Mammary epithelial cell (primary cell): ENCODE measurements at places on chromosomes 6 and 20.

DNA sequence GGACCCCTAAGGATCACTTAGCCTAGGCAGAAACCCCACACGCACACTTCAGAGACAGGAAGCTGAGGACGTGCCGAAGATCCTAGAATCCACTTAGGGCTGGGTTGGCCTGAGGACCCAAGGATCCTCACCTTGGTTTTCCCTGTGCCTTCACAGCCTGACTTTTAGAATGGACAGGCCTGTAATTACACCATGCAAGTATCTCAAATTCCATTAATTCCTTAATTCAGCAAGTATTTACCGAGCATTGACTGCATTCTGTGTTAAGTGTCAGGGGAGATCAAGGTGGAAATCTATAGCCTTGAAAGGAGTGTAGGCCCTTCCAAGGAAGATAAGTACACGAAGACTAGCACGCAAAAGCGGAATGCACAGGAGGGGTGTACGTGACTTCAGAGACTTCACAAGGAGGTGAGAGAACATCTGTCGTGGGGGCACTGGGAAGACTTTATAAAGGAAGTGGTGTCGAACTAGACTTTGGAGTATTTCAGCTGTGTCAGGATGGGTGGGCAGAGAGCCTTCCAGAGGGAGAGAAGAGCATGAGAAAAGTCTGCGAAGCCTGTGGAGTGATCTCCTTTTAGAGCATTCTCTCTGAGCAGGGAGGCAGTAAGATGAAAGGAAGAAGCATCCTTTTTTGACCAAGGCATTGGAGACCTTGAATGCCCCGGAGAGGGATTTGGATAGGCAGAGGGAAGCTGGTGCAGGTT is 4.0 kb downstream of the DSP start:
- no peak for DNase-seq

GRCh38 chr6:118396969-118397368 is 151.1 kb upstream of the PLN start:
- no peak for DNase-seq

DNA sequence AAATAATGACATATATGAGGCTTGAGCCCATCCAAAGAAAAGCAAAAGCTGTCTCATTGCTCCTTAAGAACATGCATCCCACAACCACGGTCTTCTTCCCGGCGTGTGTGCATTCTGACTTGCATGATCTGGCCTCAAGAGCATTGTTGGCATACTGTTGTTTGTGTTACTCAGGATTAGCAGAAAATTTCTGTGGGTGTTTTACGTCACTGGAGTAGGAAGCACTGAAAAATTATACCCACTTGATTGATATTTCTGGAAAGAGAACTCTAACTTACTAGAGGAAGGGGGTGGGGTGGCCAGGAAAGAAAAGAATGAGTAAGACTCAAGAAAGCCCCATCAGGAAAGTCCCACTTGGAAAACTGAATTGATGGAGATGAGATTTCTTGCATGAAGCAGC is 326.2 kb upstream of the PRDM1 start:
- DNase-seq = peak; percentile 77

GRCh38 chr20:49587111-49587570 is 19.2 kb upstream of the PTGIS start:
- DNase-seq = no peak

DNA sequence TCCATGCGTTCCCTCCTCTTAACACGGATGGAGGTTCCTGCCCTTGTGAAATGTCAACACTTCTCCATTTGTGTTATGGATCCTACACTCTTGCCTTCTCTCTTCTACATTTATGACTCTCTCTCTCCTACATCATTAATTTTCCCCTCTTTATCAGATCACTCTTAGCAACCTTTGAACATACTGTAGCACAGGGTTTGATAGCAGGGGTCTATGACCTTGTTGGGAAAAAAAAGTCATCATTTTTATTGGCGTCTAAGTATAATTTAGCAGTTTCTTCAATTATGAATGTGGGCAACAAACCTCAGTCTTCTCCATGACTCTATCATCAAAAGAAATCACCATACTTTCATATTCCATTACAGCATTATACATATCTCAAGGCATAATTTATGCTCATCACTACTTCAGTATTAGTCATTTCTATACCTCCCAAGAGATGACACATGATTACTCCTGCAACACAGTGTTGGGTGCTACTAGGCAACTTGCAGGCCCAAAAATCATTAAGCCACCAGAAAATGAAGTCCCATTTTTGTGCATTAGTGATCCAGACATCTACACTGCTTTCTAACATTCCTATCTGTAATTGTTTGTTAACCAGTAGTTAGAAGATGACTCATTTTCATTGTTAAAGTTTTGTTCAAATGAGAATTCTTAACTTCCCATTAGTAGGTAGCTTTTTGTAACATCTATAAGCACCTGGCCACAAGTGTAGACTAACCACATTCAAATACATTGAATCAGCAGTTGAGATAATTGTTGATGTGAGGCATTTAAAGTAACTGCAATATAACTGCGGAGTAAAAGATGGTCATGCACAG is 9.5 kb downstream of the CYP39A1 start:
- peak; percentile 76 for DNase-seq

- DNase-seq = no peak
Observed at GRCh38 chr6:16873698-16874097, 112.4 kb upstream of the ATXN1 start.

GRCh38 chr20:47792021-47792618 is 6.8 kb upstream of the SULF2 start:
- DNase-seq = peak; percentile 97

DNA sequence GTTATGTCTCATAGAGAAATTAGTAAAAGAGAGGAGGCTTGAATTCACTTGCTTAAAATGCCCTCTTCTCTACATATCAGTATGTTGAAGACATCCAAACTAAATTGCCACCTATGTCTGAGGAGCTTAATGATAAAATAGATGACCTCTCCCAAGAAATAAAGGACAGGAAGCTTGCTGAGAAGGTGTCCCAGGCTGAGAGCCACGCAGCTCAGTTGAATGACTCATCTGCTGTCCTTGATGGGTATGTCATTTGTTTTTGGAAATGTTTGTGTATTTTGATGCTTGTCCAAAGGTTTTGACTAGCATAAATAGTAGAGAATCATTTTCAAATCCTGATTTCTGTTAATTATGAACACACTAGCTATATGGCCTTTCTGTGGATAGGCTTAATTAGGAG is 307.7 kb downstream of the ARHGAP18 start:
- no peak for DNase-seq

DNA sequence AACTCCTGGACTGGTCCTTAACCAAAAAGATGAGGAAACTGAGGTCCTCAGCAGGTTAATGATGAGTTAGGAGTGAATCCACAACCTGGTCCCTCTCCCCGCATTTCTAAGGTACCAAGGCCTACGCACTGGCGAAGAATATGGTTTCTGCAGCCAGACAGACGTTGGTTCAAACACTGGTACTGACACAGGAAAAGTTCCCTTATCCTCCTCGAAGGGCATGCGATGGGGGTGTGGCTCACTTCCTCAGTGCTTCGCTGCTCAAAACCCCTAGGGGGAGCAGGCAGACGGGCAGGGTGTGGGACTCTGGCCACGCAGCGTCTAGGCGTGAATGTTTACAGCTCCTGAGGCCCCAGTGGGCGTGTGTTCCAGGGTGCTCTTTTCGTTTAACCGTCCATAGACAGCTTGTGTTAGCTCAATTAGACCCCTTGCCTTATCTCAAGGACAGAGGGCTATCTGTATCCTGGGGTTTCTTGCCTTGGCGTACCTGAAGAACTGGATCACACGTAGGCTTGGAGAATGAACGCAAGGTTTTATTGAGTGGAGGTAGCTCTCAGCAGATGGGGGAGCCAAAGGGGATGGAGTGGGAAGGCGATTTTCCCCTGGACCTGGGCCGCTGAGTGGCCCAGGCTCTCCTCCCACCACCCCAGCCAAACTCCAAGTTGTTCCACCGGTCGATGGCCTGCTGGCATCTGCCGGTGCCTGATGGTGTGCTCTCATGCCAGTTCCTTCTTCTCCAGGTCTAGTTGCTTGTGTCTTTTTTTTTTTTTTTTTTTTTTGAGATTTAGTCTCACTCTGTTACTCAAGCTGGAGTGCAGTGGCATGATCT is 31.8 kb upstream of the PTPN1 start:
- peak; percentile 43 for DNase-seq

DNA sequence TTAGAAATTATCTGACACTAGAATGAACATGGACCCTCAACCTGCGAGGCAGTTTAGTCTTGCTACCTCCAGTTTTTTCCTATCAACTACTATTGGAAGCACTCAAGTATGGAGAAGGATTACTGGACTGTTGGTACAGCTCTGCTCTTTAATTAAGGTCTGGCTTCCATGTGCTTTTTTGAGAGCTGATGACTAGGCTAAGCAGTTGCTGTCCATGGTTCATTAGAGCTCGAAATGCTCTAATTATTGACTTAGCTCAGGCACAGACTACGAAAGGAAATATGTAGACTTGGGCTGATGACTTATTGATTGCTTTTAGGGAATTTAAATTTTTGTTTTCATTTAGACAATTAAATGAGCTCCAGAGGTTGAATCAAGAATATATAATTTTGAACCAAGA is 1281.6 kb downstream of the HACE1 start:
- no peak for DNase-seq

DNA sequence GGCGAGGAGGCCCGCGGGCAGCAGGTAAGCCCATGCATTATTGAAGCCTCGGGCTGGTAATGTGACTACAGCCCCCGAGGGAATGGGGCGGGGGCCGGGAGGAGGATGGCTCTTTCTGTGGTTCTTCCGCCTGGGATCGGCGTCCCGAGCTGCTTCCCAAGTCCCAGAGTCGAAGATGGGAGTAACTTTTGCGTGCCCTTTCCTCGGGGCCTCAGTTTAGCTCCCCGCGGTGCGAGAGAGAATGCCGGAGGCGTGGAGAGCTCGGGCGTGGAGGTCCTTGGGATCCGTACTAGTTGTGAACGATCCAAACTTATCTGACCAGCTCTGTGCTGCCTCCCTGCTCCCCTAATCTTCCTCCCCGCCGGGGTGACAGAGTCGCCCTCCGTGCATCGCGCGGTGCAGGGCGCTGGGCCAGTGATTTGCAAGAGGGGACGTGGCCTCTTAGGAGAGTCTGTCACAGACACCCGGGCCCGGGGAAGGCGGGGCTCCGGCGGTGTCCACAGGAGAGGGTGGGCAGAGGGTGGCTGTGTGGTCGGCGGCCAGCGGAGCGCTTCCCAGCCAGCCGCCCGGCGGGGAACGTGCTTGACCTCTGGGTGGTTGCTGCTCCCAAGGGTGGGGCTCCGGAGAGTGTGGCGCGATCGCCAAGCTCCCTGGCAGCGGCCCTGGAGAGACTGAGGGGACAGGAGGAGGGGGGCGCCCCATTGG is 815 bp downstream of the UTRN start:
- peak; percentile 39 for DNase-seq

- no peak for DNase-seq
Observed at GRCh38 chr20:37337208-37337991, 8.5 kb upstream of the SRC start.

DNA sequence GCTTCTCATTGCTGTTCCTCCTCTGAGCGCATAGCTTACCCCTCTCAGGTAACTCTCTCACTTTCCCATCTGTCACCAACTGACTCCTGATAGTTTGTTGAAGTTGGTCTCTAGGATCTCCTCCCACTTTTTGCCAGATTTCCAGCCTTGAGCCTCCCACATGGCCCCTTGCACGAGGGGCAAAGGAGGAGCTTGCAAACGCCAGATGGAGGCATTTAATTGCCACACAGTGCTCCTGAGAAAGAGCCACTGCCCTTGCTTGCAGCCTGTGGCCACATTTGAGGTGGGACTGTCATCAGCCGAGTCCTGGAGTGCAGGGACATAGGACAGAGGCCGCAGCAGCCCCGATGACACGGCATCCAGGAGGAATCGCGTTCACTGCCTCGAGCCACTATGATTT is 348.7 kb downstream of the SMOC2 start:
- no peak for DNase-seq
